ENCODE measurements at places on chromosomes 16 and 17.
A peak's percentile ranks its signal among the peaks of the same experiment; 100 is the strongest.

- no peak for DNase-seq
These were observed 52.1 kb upstream of the DOC2B start for GRCh38 chr17:233473-233941.

DNA sequence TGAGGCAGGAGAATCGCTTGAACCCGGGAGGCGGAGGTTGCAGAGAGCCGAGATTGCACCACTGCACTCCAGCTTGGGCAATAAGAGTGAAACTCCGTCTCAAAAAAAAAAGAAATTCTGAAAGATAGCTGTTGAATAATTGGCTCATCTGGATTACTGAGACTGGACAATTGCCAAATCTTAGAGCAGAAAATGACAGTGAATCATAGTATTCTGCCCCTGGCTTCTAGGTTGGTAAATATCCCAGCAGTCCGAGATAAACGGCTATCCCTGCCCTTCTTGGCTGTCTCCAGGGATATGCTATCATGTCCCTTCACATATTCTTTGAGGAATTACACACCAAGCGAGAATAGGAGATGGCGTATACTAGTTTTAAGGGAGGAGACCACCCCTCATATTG, 35.5 kb upstream of the METTL16 start:
- DNase-seq: no peak

DNA sequence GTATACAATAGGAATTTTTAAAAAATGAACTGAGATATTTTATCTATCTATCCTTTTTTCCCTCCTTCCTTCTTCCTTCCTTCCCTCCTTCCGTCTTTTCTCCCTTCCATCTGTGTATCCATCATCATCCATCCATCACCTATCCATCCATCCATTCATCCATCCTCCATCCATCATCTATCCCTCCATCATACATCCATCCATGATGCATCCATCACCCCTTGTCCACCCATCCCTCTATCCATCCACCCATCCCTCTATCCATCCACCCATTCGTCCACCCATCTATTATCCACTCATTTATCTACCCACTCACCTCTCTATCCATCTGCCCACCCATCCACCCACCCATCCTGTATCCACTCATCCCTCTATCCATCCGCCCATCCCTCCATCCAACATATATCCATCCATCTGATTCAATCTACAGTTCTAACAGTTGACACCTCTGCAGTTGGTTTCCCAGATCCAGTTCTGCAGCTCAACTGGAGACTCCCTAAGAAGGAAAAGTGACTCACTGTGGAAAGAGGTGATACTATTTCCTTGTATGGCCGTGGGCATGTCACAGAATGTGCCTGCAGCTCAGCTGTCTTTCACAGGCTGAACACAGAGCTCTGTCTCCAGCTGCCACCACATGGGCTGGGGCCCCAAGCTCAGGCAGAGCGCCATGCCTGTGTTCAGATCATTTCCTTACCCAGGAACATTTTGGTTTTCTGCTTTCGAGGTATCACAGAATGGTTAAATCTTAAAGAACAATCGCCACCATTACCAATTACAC, 130.8 kb downstream of the XYLT1 start:
- DNase-seq: no peak

DNA sequence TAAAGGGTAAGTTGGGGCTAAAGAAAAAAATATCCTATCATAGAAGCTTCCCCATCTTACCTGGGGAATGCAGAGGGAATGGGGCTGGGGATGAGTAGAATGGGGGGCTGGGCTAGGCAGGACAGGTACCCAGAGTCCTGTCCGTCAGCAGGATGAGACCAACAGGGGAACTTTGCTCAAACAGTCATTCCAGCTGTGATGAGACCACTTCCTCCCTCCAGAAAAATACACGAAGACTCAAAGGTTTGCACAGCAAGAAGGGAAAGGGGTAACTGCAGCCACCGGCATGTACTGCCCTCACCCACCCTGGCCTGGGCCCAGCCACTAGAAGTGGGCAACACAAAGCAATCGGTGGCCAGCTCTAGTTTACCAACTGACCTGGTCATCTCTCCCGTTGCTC, 20.7 kb upstream of the SLC35B1 start:
- DNase-seq: no peak

- no peak for DNase-seq
These were observed 156.6 kb upstream of the NLRP1 start for GRCh38 chr17:5740937-5741336.

DNA sequence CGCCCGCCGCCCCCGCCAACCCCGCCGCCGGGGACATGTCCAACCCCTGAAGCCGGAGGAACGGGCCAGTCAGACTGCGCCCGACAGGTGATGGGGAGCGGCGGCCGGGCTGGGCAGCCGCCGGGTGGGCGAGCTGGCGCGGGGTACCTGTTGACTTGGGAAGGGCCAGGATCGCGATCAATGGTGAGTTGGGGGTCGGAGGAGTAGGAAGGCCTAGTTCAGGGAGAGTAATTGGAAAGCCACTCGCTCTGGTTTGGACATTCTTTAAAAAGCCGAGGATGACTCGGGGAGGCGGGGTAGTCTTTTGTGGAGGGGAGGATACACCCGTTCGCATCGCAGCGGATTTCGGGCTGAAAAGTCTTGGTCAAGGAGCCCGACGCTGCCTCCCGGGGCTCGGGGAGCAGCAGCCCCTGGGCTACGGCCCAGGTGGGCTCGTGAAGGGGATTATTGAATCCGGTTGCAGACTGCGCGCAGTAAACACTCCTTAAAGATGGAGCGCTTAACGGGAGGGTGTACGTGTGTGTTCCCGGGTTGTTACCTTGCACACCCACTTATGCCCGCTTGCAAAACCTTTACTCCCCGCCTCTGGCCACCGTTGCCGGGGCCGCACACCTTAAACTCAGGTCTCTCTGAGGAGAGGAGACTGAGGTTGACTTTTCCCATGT, 123.8 kb downstream of the GOSR1 start:
- DNase-seq: no peak

GRCh38 chr17:6910987-6911603, 79.6 kb upstream of the TEKT1 start:
- peak; percentile 14 for DNase-seq

DNA sequence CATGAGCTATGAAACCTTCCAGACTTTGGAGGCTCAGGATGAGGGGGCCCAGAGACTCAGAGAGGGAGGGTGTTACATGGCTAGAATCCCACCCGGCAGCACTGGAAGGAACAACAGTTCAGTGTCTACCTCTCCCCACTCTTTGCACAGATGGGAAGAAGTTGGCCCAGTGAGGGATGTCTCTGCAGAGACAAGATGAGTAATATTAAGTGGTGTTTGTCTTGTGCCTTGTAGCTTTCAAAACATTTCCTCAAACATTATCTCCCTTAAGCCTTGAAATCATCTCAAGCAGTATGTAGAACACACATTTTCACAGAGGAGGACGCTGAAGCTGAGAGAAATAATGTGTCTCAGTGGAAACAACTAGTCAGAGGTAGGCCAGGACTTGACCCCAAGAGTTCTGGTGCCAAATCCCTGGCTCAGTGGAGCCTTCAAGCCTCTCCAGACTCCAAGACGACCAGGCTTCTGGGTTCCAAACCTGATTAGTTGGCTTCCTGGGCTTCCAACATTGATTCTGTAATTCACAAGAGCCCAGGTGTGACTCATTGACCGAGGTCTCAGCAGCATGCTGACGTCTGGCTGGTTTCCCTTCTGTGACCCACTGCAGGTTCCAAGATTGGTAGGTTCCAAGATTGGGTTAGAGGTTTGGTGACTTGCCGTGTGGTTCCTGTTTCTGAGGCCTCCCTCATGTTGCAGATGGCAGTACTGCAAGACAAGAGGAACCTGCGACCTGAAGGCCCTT, 7.4 kb downstream of the RNF112 start:
- DNase-seq: no peak

DNA sequence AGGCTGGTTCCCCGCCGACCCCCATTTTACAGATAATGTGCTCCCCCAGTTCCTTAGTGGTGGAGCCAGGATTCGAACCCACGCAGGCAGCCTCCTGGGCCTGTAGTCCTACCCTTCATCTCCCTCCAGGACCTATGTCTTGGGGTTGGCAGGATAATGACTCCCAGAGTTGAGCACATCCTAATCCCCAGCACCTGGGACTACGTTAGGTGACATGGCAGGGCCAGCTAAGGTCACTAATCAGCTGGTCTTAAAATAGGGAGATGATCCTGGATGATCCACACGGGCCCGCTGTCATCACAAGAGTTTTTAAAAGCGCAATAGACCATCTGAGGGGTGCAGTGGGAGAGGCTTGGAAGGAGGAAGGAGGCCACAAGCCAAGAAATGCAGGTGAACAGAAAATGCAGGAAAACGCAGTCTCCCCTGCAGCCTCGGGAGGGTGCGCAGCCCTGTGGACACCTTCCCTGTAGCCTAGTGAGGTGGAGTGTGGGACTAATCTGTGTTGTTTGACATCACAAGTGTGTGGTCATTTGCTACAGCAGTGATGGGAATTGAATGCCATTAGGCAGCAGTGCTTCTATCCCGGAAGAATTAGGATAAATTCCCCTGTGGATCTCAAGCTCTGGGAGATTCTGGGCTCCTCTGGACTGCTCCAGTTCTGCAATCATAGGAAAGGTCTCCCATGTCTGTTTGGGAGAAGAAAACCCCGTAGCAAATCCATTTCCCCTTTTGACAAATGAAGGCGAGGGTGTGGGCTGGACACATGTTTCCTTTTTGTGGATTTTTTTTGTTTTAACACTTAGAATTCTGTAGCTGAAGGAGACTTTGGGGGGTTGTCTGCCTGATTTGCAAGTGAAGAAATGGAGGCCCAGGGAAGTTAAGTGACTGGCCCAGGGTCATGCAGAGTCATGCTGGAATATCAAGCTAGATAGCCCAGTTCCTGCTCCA, 297.7 kb downstream of the SEC14L1 start:
- DNase-seq: no peak

GRCh38 chr17:80457236-80457856, 19.1 kb downstream of the NPTX1 start:
- DNase-seq: no peak

DNA sequence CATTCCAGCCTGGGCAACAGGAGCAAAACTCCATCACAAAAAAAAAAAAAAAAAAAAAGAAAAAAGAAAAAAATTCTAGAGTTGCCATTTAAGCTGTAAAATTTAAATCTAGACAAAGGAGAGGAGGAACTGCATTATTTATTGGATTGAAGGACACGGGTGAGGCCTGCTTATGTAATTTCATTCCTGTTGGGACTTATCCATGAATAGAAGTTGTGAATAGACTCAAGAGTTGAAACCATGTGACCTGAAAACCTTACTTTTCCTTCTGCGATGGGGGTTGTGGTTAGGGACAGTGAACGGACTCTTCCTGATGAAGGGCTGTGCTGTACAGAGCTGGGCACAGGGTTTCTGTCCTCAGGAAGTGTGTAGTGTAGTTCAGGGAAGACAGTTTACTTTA, 22.5 kb downstream of the BANP start:
- DNase-seq: no peak

- no peak for DNase-seq
These were observed 39.8 kb downstream of the RAB11FIP4 start for GRCh38 chr17:31431098-31431851.

- DNase-seq: no peak
These were observed 2.4 kb downstream of the CRAMP1 start for GRCh38 chr16:1614456-1615102.

DNA sequence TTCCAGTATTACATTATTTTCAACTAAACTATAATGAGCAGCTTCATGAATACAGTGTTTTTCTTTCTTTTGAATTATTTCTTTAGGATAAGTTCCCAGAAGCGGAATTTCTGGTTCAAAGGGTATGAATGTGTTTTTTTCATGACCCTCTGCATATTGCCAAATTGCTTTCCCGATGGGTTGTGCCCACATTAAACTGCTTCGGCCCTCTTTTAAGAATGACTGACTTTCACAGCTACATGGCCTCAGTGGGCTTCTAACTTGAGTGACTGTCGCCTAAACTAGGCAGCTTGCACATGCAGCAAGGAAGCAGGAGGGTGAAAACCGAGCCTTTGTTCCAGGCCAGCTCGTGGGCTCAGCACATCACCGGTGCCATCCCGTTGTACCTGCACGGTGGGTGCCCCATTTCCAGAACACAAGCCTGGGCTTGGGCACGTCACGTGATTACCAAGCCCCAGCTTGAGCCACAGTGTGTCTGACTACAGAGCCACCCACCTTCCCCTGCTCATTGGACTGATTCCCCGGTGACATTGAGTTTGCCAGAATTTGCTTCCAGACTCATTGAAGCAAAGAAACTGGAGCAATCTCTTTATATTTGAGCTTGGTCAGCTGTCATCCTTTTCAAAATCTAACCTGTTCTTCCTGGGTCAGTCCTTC, 112.8 kb downstream of the CLEC16A start:
- DNase-seq: no peak

DNA sequence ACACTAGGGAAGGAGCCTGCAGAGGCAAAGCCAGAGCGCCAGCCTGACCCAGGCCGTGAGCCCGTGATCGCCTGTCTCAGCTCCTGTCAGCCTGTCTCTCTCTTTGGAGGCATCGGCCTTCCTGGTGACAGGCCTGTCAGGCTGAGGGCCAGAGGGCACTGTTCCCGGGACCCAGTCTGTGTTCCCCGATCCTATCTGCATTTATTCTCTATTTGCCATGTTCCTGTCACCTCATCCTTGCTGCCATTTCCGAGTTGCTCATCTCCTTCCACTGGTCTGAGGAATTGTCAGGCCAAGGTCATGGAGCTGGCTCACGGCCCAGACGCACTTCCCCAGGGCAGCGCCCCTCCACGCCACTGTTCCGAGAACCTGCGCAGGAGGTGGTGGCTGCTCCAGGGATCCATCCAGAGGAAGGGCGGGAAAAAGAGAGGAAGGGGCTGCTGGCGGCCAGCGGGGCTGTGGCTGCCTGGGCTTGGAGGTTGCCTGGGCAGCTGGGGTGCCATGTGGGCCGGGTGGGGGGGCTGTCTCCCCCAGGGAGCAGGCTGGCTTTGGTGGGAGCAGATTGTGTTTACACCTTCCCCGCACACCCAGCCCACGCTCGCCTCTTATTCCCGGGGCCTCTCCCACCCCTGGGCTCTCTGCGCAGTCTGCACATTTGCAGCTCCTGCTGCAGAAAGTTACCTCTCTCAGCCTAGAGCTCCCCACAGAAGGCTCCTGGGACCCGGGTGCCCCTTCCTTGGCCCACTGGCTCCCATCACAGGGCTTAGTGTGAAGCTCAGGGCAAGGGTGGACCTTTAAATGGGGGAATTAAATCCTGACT, 4.9 kb downstream of the PRCD start:
- peak; percentile 53 for DNase-seq

DNA sequence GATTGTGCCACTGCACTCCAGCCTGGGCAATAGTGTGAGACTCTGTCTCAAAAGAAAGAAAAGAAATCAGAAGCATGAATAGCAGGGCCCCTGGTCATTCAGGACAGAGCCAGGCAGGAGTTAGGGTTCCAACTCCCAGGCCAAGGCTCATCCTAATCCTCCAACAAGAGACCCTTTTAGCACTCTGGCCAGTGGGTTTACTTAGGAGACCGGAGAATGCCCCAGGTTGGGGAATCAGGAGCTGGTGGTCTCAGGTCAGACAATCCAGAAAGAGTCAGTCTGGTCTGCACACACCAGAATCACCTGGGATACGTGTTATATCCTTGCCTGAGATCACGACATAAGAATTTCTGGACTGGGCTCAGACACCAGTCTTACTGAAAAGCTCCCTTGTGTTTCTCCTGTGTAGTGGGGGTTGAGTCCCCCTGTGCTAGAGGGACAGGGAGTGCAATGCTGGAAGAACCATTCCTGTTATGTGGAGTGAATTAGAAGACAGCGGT, 48.7 kb downstream of the CCDC42 start:
- no peak for DNase-seq

GRCh38 chr16:71540-72401, 660 bp downstream of the RHBDF1 start:
- DNase-seq: peak; percentile 96
